Stimulated activated CD4-positive, alpha-beta T cell treated with anti-CD3 and anti-CD28 coated beads, Interleukin-1b, Interleukin-23, amount 100 ng/mL, for 24 hours (primary cell): ENCODE measurements at places on chromosomes 5 and 9.

- no peak for DNase-seq
These were observed 269.0 kb downstream of the SH3GL2 start for GRCh38 chr9:17847908-17848307.

DNA sequence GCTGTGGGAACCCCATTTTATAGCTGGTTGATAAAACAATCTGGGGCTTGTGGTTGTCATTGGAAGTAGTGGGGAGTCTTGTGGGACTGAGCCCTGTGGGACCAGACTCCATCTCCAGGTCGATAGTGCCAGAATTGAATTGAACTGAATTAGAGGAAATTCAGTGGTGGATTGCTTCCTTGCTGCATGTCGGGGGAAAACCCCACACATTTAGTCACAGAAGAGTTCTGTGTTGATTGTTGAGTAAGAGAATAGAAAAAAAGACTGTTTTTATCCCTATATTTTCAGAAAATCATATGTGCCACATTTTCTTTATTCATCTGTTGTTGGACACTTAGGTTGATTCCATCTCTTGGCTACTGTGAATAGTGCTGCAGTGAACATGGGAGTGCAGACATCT is 209.7 kb downstream of the ARHGEF28 start:
- DNase-seq, result no peak

DNA sequence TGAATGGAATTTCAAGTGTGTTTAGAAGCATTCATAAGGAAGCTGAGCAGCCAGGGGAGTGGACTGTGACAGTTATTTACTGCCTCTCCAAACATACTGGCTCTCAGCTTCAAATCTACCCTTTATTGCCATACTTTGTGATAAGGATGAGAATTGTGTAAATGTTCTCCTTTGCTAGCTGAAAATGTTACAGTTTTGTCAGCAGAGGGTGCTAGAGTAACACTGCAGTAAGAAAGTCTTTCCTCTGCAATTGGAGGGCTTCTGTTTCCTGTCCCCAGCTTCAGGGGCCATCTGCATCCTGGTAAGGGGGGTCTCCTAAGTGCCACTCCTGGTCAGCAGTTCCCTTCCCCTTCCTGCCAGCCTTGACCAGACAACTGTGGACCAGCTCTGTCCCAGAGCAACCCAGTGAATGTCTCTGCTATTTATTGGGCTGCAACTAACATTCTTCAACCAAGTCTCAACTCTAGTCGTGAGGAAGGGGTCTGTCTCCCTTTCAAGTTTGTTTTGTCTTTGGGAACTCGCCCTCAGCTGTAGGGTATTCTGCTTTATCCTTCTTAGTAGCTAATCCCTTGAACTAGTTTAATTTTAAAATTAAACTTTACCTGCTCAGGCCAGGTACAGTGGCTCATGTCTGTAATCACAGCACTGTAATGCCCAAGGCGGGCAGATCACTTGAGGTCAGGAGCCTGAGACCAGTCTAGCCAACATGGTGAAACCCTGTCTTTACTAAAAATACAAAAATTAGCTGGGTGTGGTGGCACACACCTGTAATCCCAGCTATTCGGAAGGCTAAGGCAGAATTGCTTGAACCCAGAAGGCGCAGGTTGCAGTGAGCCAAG is 45.3 kb downstream of the RAPGEF6 start:
- DNase-seq, result no peak

DNA sequence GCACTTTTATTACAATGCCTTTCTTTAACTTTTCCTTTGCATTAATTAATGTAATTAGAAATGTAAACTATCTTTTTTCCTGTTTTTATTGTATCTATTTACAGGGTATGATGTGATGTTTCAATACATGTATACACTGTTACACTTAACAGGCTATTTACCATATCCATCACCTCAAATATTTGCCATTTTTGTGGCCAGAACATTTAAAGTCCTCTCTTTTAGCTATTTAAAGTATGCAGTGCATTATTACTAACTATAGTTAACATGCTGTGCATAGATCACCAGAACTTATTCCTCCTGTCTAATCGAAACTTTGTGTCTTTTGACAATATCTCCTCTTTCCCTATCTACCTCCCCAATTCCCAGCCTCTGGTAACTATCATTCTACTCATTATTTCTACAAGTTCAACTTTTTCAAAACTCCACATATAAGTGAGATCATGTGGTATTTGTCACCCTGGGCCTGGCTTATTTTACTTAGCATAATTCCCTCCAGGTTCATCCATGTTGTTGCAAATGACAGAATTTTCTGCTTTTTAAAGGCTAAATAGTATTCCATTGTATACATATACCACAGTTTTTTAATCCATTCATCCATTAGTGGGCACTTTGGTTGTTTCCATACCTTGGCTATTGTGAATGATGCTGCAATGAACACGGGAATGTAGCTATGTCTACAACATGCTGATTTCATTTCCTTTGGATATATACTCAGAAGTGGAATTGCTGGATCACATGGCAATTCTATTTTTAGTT is 32.8 kb downstream of the OR2K2 start:
- no peak for DNase-seq

- no peak for DNase-seq
These were observed 52.5 kb upstream of the PDE8B start for GRCh38 chr5:77157732-77158532.
